ENCODE measurements at places on chromosomes 3 and 15. TPM values are rescaled to one million over a fixed set of nuclear protein-coding genes. Genes with fewer than 3 reads are reported as not detected.

The HGD gene
- total RNA-seq = 1.7 TPM

The SCN11A gene
- total RNA-seq = not detected

The CASR gene
- total RNA-seq = not detected

The TMEM44 gene
- 32.4 TPM for total RNA-seq

The CCR5 gene
- total RNA-seq = not detected

The BTBD1 gene
- total RNA-seq = 102 TPM

The EFHB gene
- total RNA-seq = under 0.01 TPM

The TMEM207 gene
- not detected for total RNA-seq

The CGNL1 gene
- 3.1 TPM for total RNA-seq

The FETUB gene
- not detected for total RNA-seq

The MRPL47 gene
- 25.4 TPM for total RNA-seq

The P2RY1 gene
- total RNA-seq = 0.38 TPM

The ECT2 gene
- total RNA-seq = 61.3 TPM

The APBA2 gene
- 12.1 TPM for total RNA-seq

The GOLGA8H gene
- 0.28 TPM for total RNA-seq

The KBTBD13 gene
- not detected for total RNA-seq

The CCDC13 gene
- total RNA-seq = 0.19 TPM

The ITIH1 gene
- 0.56 TPM for total RNA-seq

The CYP1A1 gene
- 0.19 TPM for total RNA-seq

The CCR9 gene
- total RNA-seq = not detected

The SLC12A1 gene
- under 0.01 TPM for total RNA-seq

The RTP3 gene
- total RNA-seq = not detected

The SAMMSON gene
- 0.28 TPM for total RNA-seq

The STRIT1 gene
- not detected for total RNA-seq

The ABHD5 gene
- 48.5 TPM for total RNA-seq

The LRTM1 gene
- total RNA-seq = not detected

The GLDN gene
- 1.2 TPM for total RNA-seq

The SPTSSB gene
- total RNA-seq = under 0.01 TPM

The DUOXA2 gene
- total RNA-seq = not detected

The GPR160 gene
- total RNA-seq = 2.0 TPM

The LAMB2 gene
- total RNA-seq = 360 TPM

The SPINK8 gene
- not detected for total RNA-seq

The ADGRG7 gene
- total RNA-seq = not detected

The MORC1 gene
- total RNA-seq = not detected

The RETNLB gene
- not detected for total RNA-seq

The SLCO3A1 gene
- total RNA-seq = 3.5 TPM

The CYP11A1 gene
- 0.38 TPM for total RNA-seq

The AAGAB gene
- 55.8 TPM for total RNA-seq

The CP gene
- total RNA-seq = 5.1 TPM
